Activated naive CD4-positive, alpha-beta T cell treated with anti-CD3 and anti-CD28 coated beads, Interleukin-2, amount 50 U/mL, for 16 hours (primary cell): ENCODE measurements at places on chromosomes 3 and 15.

DNA sequence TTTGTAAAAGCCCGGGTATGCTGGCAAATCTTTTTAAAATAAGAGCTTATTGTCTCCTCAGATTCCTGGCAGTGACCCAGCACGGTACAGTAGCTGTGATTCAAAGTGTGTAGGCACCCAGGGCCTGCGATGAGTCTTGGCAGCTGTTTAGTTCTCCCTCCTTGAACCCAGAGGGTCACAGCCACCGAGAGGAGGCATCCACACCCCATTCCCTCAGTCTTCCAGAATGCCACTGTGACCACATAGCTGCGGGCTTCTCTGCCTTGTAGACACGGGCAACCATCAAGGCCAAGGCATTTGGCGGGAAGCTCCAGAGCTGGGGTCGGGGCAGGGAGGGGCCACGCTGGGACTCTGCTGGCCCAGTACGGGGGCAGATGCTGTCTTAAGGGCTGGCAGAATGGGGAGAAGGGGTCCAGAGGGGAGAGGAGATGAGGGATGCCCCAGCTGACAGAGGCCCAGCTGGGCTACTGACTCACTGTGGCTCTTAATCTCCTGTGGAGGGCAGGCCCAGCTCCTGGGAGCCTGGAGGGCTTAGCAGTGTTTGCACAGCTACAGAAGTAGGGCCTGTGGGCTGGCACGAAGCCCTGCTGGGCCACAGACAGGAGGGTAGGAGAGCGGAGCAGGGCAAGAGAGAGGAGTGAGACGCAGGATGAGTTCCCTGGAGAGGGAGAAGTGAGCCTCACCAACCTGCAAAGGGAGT, 68.8 kb upstream of the DLG1 start:
- no peak for DNase-seq

- no peak for DNase-seq
These were observed 25.3 kb downstream of the CMSS1 start for GRCh38 chr3:99842826-99843589.

DNA sequence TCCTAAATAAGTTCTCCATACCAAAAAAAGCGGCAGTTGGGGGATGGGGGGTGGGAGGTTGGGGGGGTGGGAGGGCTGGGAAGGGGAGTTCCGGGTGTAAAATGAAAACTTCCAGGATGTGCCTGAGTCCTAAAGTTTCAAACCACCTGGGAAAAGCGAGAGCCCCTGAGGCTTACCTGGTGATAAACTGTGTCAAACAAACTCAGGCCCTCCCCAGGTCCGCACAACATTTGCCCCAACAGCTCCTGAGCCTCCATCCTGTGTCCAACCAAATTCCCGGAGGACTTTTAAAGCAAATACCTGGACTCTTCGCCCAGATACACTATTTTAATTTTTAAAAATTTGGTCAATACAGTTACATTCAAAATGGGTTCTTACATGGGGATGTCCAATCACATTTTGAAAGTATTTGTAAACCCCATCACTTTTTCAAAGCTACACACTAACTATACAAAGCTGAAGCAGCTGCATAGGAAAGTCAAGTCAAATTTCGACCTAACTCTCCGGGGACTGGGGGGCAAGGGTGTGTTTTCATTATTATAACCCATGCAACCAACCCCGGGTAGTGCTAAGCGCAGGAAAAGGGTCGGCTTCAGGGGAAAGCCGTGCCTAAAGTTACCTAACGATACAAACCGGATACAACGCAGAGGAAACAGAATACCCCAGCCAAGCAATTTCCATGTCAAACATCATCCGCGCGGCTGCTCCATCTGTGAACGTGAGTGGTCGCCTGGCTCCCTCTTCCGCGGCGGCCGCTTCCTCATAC, 685 bp upstream of the FOXB1 start:
- no peak for DNase-seq

DNA sequence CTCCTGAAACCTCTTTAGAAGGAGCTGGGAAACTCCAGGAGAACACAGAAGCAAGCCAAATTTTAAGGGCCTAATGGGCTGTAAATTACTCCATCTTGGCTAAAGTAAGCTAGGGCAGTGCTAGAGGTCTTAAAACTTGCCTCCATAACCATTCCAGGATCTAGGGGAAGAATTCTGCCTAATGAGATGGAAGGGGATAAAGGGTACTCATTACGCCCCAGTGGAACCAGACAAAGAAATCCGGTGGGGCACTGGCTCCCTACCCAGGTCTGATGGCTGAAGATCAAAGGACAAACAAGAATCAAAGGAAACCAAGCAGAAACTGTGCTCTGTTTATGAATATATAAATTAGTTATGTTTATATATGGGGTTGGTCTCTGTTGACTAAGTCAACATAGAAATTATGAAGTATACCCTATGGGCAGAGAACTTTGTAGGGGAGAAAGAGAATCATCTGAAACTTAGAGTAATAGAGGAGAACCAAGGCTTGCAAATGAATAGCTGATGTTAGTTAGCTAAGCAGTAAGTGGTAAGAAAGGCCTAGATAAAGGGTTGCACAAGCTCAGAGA, 57.8 kb downstream of the NCEH1 start:
- no peak for DNase-seq

DNA sequence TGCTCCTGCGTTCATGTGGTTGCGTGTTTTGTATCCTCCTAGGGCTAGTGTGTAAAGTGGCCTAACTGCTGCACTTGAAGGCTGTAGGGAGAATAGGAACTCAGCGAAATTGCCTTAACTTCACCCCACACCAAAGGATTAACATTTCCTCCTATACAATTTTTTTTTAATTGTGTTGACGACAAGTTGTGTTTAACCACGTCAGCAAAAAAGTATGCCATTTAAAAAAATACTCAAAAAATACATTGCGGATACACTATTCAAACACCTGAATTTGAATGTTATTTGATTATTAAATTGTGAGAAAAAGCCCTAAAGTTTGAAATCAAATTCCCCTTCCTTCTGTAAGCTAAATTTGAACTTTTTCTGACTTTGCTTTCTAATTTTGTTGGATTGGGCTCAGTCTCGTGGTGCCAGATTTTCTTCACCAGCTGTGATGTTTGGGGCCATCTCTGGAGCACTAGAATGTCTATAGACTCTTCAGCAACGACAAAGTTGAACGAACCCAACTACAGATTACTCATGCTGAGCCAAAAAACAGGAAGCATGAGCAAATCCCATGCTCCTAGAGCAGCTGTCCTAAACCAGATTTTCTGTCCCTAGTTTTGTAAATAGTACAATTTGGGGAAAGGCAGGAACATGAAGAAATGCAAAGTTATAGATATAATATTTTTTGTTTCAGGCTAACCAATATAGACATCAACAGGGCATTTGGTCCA, 8.1 kb upstream of the SLC9A9 start:
- DNase-seq: no peak

- no peak for DNase-seq
These were observed 14.9 kb upstream of the SELENOT start for GRCh38 chr3:150588027-150588830.

DNA sequence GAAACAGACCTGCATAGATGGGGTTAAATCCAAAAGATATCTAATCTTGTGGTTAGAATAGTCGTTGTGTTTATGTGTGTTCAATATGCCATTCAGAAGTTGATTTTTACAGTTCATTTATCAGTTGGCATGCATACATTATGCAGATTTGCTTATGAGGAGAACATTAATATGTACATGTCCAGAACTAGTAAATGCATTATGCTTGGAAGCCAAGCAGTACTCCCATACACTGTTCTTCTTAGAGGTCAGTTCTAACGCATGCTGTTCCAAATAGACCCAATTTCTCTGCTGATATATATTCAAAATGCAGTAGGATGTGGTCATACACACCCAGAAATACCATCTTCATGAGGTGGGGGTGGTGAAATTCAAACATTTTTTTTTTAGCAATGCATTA, 956 bp downstream of the FGF12 start:
- DNase-seq: no peak
